ENCODE measurements at places on chromosomes 12 and 14.
A peak's percentile ranks its signal among the peaks of the same experiment; 100 is the strongest.

GRCh38 chr12:42945927-42946326 lies 356.4 kb upstream of the PRICKLE1 start:
- no peak for DNase-seq

DNA sequence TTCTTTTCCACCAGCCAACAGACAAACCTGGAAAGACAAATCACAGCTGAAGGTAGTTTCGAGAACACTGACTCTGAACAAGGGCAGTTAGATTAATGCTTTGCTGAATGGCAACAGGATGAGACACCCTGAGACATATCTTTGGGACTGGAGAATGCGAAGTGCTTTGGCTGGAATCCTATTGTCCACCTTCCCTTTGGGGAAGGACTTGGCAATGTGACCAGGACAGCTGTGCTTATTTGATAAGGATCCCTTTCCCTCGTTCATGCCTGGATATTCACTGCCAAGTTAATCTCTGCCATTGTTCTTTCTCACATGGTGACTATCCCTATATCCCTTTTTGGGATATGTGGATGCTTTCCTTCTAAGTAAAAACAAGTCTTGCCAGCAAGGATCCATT lies 537.1 kb upstream of the SEL1L start:
- no peak for DNase-seq

GRCh38 chr12:118302053-118302452 lies 70.7 kb downstream of the TAOK3 start:
- no peak for DNase-seq

GRCh38 chr12:79482323-79482722 lies 208.4 kb downstream of the PAWR start:
- no peak for DNase-seq

GRCh38 chr14:69242311-69243224 lies 17.4 kb upstream of the GALNT16 start:
- peak; percentile 78 for DNase-seq

DNA sequence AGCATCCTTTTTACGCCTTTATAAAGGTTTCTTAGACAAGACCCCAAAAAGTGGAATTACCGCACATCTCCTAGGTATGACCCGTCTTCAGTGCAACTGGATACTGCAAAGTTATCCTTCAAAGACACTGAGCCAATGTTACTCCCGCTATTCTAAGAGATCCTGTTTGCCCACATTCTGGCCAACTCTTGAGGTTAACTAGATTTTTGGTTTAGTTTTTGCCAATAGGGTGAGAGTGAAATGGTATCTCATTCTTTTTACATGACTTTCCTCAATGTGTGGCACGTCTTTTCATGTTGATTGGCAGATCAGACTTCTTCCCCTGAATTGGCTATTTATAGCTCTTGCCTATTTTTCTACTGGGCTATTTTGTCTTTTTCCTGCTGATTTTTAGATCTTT lies 347.2 kb downstream of the MED13L start:
- no peak for DNase-seq

DNA sequence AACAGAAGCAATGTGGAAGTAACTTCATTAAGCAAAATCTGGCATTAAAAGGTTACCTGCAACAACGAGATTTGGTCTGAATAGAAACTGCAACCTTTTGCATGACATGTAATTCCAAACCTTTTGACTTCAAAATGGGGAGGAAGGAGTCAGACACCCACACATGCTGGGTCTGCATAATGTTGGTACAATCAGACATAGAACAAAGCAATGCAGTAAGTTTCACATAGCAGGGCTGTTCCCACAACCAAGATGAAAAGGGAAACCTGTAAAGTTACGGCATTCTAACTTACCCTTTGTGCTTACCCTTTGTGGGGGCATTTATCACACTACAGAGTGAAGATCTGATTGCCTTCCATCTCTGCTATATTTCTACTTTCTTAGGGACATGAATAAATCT lies 10.1 kb upstream of the SLC35F4 start:
- DNase-seq: no peak

GRCh38 chr12:1630133-1630826 lies 1.2 kb downstream of the WNT5B start:
- peak; percentile 39 for DNase-seq

- DNase-seq: no peak
These were observed 13.7 kb downstream of the RMST start for GRCh38 chr12:97476255-97476654.

GRCh38 chr12:53193040-53193439 lies 12.3 kb upstream of the CSAD start:
- no peak for DNase-seq

DNA sequence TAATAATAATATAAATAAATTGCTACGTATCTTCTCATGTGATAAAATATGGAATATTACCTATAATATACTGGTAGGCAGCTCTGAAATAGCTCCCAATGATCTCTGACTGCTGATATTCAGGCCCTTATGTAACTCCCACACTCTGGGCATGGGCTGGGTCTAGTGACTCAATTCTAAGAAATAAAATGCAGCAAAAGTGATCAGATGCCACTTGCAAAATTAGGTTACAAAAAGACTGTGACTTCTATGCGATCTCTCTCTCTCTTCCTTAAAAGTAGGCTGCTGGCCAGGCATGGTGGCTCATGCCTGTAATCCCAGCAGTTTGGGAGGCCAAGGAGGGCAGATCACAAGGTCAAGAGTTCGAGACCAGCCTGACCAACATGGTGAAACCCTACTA lies 10.3 kb upstream of the CACNB3 start:
- DNase-seq: no peak

GRCh38 chr14:30034152-30034551 lies 106.5 kb upstream of the PRKD1 start:
- no peak for DNase-seq

GRCh38 chr14:102907303-102907844 lies 15.1 kb upstream of the AMN start:
- no peak for DNase-seq

GRCh38 chr12:131116468-131117117 lies 162.9 kb downstream of the ADGRD1 start:
- DNase-seq: no peak

GRCh38 chr12:122840580-122841513 lies 5.6 kb downstream of the HIP1R start:
- no peak for DNase-seq

DNA sequence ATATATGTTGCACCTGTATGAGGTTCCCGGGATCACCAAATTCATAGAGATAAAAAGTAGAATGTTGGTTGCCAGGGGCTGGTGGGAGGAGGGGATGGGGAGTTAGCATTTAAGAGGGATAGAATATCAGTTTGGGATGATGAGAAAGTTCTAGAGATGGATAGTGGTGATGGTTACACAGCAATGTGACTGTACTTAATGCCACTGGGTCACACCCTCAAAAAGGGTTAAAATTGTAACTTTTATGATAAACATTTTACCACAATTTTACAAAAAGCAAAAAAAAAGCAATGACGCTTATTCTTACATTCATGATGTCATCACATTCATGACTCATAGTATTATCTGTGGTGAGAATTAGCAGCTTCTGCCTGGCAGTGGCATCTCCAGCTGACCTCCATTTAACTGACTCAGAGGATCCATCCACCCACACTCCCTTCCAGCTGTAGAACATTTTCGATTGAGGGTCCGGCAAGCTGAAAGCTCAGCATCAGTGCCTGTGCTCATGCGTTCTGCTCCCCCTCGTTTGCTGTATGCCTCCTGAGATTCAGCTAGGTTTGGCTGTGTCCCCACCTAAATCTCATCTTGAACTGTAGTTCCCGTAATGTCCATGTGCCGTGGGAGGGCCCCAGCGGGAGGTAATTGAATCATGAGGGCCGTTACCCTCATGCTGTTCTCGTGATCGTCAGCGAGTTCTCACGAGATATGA lies 64.8 kb upstream of the TMEM260 start:
- peak; percentile 61 for DNase-seq

DNA sequence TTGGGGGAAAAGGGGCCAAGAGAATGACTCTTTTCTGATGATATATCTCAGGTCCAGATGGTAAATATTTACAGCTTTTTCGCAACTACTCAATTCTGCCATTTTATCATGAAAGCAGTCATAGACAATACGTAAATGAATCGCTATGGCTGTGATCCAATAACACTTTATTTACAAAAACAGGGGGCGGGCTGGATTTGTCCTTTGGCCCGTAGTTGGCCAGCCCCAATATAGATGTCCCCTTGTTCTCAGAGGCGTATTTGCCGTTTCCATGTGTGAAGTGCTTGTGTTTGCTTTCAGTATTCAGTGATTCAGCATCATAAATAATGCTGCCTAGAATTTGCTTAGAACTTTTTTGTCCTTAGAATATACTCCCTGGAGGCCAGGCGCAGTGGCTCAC lies 77.2 kb downstream of the CCDC92 start:
- DNase-seq: no peak

GRCh38 chr12:25249931-25250738 lies 594 bp downstream of the KRAS start:
- peak; percentile 60 for DNase-seq

- no peak for DNase-seq
These were observed 15.9 kb upstream of the AMIGO2 start for GRCh38 chr12:47095446-47096236.

GRCh38 chr12:27619308-27619707 lies 76.9 kb upstream of the REP15 start:
- peak; percentile 75 for DNase-seq

DNA sequence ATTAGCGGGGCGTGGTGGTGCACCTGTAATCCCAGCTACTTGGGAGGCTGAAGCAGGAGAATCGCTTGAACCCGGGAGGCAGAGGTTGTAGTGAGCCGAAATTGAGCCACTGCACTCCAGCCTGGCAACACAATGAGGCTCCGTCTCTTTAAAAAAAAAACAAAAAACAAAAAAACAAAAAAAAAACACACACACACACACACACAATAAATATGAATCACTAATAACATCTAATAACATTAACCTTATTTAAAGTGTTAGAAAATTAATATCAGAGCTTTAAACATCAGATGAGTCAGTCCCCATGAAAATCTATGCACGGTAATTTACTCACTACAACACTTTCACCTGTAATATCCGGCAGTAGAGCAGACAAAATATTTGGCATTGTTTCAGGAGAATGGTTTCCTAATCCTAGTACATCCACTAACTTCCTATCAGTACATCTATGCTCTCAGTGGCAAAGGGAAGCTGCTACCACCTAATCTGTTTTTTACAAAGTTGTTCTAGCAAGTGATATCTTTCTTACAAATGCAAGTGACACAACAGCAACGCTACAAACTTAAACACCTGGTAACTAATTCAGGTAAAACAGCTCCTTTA lies 36.2 kb downstream of the MED13L start:
- no peak for DNase-seq

DNA sequence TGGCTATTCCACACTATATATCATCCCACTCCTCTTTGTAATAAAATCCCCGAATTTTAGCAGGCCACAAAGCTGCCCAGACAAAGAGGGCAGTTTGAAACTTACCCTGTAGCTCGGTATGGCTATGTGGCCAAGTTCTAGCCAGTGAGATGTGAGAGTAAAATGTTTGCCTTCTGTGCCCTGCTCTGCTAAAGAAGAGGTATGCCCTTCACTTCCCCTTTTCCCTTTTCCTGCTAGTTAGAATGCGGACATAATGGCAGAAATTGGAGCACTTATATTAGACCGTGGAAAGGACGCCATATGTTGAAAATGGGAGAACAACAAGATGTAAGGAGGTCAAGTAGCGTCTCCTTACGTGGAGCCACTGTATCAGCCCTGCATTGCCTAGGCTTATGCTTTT lies 11.5 kb upstream of the CCDC91 start:
- no peak for DNase-seq

GRCh38 chr12:95545731-95546490 lies 5.4 kb downstream of the USP44 start:
- no peak for DNase-seq

GRCh38 chr12:87140262-87140661 lies 884.1 kb upstream of the MGAT4C start:
- no peak for DNase-seq

GRCh38 chr14:34436960-34437728 lies 24.9 kb downstream of the SPTSSA start:
- no peak for DNase-seq

DNA sequence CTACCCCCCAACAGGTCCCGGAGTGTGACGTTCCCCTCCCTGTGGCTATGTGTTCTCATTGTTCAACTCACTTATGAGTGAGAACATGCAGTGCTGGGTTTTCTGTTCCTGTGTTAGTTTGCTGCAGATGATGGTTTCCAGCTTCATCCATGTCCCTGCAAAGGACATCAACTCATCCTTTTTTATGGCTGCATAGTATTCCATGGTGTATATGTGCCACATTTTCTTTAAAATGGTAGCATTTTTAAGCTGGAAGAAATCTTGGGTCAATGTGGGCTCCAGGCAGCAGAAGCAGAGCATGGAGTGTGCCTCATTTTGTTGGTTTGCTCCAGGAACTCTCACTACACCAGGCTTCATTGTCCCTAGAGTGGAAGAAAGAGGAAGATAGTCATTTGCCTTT lies 47.6 kb upstream of the ITPR2 start:
- no peak for DNase-seq

- no peak for DNase-seq
These were observed 25.3 kb downstream of the JDP2 start for GRCh38 chr14:75452900-75453816.

GRCh38 chr12:57170408-57170807 lies 23.0 kb upstream of the LRP1-AS start:
- DNase-seq: no peak

DNA sequence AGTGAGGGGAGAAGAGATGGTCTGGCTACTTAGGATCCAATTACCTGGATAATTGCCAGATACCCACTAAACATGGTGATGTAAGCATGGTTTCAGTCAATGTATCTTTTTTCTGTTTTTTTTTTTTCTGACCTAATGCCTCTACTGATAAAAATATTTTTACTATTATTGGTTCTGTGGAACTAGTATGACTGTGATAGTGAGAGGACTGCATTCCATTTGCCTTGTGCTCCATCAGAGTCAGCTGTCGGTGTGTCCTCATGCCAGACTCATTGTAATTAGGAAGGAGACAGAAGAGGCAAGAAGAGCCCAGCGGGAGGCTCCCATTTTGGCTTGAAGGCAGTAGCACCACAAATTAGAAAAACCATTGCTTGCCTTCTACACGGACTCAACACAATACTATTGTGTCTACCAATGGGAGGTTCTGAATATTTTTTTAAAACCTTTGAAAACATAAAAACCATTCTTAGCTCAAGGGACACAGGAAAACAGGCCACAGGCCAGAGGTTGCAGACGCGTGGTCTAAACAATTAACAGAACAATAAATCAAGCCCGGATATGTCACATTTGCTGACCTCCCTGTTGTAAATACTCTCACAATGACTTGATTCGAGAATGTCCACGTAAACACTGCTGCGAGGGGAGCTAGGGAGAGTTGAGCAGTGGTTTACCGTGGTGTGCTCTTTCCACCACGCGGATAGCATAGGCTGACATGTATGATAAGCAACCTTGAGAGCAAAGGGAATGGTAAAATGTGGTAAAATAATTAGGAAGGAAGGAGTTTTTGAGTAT lies 13.5 kb upstream of the DCP1B start:
- no peak for DNase-seq

GRCh38 chr12:40559865-40560264 lies 132.4 kb upstream of the CNTN1 start:
- no peak for DNase-seq

GRCh38 chr14:64689289-64689688 lies 14.9 kb upstream of the PLEKHG3 start:
- DNase-seq: no peak

- DNase-seq: peak; percentile 37
These were observed 1349.1 kb downstream of the TMEM121 start for GRCh38 chr14:106875503-106875902.

- no peak for DNase-seq
These were observed 316.0 kb downstream of the CCDC91 start for GRCh38 chr12:28506271-28506670.

- DNase-seq: no peak
These were observed 209.1 kb downstream of the FOXN3 start for GRCh38 chr14:89207925-89208328.

GRCh38 chr12:124387528-124387911 lies 92.6 kb downstream of the RFLNA start:
- no peak for DNase-seq

- DNase-seq: no peak
These were observed 419.9 kb upstream of the ATP2B1 start for GRCh38 chr12:90128526-90128925.
